ENCODE measurements at places on chromosomes 2 and 18. TPM values are rescaled to one million over a fixed set of nuclear protein-coding genes. Genes with fewer than 3 reads are reported as not detected.

DNA sequence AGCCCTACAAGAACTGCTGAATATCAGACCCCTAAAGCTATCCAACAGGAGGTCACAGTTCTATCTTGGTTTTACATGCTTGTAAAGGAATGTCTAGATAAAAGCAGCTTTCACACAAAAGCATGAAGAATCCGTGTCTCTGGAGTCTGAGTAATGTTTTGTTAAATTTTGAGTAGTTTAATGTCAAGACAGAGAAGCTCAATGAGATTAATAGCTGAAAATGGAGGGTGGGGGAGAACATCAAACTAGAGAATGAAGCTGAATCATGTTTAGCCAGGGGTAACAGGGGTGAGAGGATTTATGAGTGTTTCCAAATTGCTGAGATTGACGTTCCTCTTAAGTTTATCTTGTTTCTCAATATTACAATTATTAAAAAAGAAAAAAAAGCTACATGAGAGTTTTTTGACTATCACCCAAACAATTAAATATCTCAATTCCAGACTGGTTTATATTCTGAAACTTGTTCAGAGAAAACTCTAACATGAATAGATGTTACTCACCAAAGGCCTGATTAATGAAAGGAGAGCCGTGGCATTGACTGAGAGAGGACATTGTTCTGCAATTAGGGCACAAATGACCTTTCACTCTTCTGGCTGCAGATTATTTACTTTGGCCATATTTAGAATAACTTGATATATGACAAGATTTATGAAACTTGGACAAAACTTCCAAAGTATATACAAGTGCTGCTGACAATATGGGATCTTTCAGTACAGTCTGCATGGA, 266.4 kb upstream of the ETAA1 start:
- peak; percentile 94 for DNase-seq

DNA sequence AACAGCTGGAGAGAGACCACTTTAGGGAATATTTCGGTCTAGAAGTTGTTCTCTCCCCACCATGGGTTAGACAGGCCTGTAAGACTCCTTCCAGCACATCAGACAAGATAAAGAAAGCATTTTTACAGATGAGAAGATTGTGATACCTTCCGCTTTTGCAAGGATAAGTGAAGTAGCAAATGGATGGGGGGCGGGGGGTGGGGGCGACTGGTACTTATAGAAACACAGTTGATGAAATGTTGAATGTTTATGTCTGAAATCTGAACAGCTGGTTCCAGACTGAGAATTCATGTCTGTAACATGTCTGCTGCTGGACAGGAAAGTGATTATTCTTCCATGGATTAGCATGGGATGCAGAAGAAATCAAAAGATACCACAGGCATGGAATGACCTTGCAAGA, 90.5 kb upstream of the FN1 start:
- DNase-seq = no peak

The OSBPL6 gene
- 1.6 TPM for polyA plus RNA-seq

The OTOF gene
- polyA plus RNA-seq = 0.06 TPM

DNA sequence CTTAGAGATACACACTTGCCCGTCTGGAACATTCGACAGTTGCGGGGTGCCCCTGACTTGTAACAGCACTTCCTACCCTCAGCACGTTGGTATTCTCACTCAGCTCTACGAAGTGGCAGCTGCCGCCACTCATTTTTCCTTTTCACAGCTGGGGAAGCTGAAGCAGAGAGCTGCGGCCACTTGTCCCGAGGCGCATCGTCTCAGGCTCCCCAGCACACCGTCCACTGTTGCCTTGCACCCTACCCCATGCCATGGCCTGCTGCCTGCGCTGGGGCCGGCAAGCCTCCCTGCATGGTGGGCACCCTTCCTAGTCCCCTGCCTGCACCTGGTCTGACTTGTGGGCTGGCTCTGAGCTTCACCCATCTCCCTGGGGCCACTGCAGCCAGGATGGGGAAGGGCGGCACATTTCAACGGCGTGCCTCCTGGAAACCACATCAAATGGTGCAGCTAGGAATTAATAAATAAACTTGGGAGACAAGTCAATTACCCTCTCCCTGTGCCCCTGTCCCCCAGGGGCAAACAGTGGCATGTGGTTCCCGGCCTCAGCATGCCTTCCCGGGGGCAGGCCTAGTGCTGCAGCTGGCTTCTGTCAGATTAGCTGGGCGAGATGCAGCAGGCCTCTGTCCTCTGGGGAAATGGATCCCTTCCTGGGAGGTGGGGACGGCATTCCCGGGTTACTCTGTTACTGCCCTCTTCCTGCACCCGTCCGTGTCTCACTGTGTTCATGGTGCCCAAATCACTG, 64.7 kb upstream of the HAAO start:
- no peak for DNase-seq

DNA sequence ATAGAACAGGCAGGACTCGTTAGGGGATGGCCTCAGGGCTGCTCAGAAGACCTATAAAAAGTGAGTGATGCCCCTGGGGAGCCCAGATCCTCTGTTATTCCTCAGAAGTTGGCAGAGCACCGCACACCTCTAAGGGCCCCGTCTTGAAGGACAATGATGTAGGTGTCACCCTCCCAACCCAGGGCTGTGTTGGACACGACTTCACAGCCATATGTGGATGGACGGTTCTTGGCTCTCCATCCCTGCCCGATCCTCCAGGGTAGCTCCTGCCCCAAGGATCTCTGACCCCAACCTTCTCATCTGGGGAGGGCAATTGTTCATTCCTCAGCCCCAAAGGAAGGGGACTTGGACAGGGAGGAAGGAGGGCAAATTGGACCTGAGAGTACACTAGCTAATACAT, 246.1 kb downstream of the DYSF start:
- no peak for DNase-seq

The CRACDL gene
- 1.6 TPM for polyA plus RNA-seq
